ENCODE measurements at places on chromosomes 13 and 19. TPM values are rescaled to one million over a fixed set of nuclear protein-coding genes. Genes with fewer than 3 reads are reported as not detected.

DACH1 gene
- polyA plus RNA-seq: 2.9 TPM

NXNL1 gene
- polyA plus RNA-seq: 0.16 TPM

PALM gene
- polyA plus RNA-seq: 33.0 TPM

SKA3 gene
- 5.1 TPM for polyA plus RNA-seq

CBLC gene
- polyA plus RNA-seq: not detected

DNA sequence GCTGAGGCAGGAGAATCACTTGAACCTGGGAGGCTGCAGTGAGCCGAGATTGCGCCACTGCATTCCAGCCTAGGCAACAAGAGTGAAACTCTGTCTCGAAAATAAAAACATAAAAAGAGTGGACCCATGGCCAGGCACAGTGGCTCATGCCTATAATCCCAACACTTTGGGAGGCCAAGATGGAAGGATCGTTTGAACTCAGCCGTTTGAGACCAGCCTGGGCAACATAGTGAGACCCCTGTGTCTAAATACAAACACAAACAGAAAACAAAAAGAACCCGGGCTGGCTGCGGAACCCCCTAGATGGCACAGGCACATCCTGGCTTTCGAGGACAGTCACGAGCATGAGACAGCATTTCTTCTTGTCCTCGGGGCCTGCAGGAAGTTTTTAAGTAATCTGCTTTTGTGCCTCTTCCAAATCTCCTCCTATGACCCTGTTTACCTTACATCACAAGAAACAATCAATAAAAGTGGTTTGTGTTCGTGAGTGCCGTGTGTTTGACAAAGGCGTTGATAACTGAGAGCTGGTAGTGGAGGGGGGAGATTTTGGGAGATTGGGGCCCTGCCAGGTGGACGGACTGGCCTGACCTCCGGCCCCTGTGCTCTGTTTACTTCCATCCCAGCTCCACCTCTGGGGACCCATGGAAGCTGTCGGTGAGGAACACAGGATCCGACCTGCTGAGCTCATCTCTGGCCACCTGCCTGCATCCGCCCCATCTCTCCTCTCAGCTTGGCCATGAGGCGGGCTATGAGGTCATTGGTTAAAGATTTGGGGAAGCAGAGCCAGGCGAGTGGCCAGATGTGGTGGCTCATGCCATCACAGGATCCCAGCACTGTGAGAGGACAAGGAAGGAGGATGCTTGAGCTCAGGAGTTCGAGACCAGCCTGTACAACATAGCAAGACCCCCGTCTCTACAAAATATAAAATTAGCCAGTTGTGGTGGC is 5.9 kb upstream of the GDF15 start:
- H3K27me3 ChIP-seq: no peaks in the 10 kb centered on the region
- DNase-seq: peak; percentile 77
- H3K27ac ChIP-seq: no peak overlapping the region
- H3K36me3 ChIP-seq: no peaks in the 10 kb centered on the region

DNA sequence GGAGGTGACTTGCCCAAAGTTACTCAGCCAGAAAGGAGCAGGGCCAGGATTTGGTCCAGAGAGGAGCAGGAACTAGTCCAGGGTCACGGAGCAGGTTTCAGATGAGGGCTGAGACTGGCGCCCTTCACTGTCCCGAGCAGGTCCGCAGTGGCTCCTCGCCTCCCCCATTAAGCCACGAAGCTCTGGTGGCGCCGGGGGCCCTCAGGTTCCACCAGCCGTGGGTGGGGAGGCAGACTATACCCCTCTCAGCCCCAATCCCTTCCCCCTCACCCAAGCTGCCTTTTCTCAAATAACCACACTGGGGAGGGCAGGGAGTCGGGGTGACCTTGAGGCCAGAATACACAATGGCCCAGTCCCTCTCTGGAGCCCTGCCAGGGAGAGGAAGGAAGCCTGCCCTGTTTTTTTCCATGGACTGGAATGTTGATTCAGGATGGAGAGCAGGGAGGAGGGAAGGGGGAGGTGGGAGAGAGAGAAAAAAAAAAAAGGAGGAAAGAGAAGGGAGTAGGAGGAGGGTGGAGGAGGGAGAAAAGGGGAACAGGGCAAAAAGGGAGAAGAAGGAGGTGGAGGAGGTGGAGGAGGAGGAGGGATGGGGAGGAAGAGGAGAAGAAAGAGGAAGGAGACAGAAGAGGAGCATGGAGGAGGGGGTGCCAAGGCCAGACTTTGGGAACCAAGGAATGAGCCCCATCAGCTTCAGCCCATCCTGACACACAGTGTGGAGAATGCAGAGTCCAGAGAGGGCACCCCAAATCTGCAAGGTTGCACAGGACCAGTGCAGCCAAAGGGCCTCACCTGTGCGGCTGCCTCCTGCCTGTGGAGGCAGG is 19.7 kb downstream of the CEACAM16 start:
- H3K27me3 ChIP-seq: no peaks in the 10 kb centered on the region
- peak overlapping the region; percentile 15 for H3K4me3 ChIP-seq
- H3K4me1 ChIP-seq: peaks cover 18% of the 10 kb centered on the region
- no peaks in the 10 kb centered on the region for H3K36me3 ChIP-seq
- DNase-seq: peak; percentile 93

GRCh38 chr13:99722338-99722818 is 221.1 kb downstream of the TM9SF2 start:
- H3K4me1 ChIP-seq: peaks cover 7% of the 10 kb centered on the region
- H3K36me3 ChIP-seq: no peaks in the 10 kb centered on the region
- no peak for DNase-seq
- H3K4me3 ChIP-seq: no peak overlapping the region
- H3K27me3 ChIP-seq: no peaks in the 10 kb centered on the region

DNA sequence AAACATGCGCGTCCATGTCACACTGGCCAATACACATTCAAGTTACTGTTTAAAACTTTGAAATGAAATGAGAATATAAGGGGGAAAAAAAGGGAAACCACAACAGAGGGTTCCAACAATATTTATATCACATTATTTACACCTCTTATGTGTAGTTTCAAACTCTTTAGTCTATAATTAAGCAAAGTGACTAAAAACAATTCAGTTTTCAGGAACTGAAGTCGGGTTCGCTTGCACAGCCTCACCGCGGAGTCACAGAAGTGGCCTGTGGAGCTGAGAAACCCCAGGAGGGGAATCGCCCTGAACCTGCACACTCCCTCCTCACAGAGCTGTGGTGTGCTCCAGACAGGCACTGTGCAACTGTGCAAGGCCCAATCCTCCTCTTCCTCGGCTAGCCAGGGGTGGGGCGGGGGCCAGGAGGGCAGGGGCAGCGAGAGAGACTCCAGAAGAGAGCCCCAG is 75.9 kb downstream of the STK24 start:
- H3K4me3 ChIP-seq: no peak overlapping the region
- no peak overlapping the region for H3K27ac ChIP-seq
- no peak for DNase-seq

DNA sequence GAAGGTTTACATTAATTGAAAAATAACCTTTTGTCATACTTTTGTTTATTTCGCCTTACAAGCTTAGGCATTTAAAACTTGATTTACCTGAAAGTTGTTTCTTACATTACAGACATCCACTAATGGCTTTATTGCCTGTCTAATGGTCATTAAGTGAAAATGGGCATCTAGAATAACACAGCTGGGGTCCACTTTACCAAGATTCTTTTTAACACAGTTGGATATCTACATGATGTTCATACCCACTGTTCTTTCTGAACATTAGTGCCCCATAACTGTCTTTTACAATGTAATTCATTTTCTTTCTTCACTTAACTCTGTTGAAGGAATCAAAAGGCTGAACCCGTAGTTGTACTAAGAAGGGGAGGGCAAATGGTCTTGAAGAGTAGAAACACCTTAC is 19.8 kb upstream of the KLHL1 start:
- H3K36me3 ChIP-seq: no peaks in the 10 kb centered on the region
- H3K4me1 ChIP-seq: peaks cover 3% of the 10 kb centered on the region
- no peak overlapping the region for H3K27ac ChIP-seq
- no peak for DNase-seq

DNA sequence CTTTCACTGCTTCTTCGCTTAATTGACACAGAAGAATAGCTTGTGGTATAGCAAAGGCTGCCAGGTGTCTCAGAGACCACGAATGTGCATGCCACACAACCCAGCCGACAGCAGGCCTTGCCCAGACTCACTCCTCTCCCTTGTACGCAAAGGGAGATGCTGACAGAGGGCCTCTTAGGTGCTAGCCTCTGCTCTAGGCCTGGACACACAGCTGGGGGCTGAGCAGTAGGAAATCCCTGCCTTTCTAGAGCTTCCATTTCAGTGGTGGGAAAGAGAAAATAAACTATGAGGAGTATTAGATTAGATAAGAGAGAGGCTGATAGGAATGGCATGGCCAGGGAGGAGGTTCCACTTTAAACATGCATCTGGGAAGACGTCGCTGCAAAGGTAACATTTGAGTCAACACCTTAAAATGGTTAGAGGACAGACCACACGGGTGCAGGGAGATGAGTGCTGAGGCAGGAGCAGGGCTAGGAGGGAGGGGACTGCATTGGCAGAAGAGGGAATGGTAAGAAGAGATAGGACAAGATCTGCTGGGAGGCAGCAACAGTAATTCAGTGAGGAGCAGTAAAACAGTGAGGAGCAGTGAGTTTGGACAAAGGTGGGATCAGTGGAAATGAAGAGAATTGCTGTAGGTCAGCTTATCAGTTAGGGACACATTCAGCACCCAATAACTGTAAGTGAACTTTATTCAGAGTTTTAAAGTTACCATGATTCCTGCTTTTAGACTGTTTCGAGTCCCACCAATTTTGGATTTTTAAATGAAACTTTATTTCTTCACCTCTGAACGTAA is 100.0 kb downstream of the RNF17 start:
- no peak for DNase-seq
- no peaks in the 10 kb centered on the region for H3K36me3 ChIP-seq
- H3K4me1 ChIP-seq: no peaks in the 10 kb centered on the region

DNA sequence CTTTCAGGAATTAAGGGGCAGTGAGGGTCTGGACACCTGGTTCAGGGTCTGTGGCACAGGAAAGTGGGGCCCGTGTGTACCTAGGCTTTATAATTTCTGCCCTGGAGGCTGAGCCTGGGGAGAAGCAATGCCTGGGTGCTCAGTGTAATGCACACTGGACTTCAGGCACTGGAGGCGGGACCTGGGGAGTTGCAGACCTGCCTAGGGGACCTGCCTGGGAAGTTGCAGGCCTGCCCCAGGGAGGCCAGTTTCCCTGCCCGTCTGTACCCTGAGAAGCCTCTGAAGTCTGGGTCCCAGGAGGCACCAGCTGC is 2.5 kb upstream of the TMEM59L start:
- H3K4me3 ChIP-seq: no peak overlapping the region
- H3K27ac ChIP-seq: no peak overlapping the region
- H3K36me3 ChIP-seq: no peaks in the 10 kb centered on the region
- peaks cover 97% of the 10 kb centered on the region for H3K27me3 ChIP-seq
- H3K4me1 ChIP-seq: peaks cover 15% of the 10 kb centered on the region

GRCh38 chr19:54439174-54439851 is 9.7 kb upstream of the LENG8 start:
- H3K36me3 ChIP-seq: no peaks in the 10 kb centered on the region
- H3K27ac ChIP-seq: no peak overlapping the region
- H3K4me3 ChIP-seq: no peak overlapping the region
- H3K4me1 ChIP-seq: peaks cover 9% of the 10 kb centered on the region
- H3K27me3 ChIP-seq: no peaks in the 10 kb centered on the region

DNA sequence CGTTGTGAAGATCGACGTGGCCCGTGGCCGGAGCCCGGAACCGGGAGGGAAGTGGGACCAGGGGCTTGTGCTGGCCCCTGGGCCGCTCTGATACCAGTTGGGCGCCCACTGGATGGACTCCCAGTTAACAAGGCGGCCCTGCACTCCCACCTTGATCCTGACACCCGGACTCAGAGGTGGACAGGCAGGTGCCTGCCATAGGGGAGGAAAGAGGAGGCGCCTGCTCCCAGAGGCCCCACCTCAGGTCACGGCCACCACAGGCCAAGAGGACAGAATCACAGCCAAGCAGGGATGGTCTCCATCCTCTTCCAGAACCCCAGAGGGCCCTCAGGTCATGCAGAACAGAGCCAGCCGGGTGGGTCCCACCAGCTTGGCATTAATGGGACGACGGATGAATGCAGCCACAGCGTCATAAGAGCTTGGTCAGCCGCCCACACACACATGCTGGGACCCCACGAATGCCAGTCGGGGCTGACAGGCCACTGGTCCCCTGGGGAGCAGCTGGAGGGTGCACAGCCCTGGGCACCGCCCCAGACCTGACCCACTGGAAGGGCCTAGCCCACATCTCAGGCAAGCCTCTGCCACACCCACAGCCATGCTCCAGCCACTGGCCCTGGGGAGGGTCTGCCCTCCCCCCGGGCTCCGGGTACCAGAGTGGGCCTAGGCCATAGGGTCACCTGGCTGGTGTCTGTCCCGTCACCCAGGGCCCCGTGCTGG is 9.6 kb upstream of the KLF16 start:
- H3K27ac ChIP-seq: no peak overlapping the region
- H3K27me3 ChIP-seq: no peaks in the 10 kb centered on the region
- peaks cover 16% of the 10 kb centered on the region for H3K4me1 ChIP-seq
- H3K4me3 ChIP-seq: no peak overlapping the region
- no peak for DNase-seq

GRCh38 chr19:42323852-42324654 is 1.4 kb upstream of the MEGF8 start:
- H3K27ac ChIP-seq: no peak overlapping the region
- H3K27me3 ChIP-seq: peaks cover 53% of the 10 kb centered on the region
- no peak for DNase-seq
- peaks cover 8% of the 10 kb centered on the region for H3K4me1 ChIP-seq

DNA sequence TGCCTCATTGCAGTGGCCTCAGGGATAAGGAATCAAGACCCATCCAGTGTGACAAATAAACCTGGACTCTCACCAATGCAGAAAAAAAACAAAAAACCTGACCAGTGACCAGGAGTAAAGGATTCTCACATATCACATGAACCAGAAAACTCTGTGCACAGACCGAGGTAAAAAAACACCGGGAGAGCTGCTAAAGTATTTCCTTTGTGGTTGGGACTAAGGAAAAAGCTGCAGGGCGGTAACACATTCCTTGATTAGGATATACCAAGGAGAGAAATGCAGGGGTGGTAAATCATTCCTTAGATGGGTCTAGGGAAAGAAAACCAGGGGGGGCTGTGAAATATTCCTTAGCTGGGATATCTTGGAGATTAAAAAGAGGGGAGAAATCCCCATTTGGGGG is 64.8 kb upstream of the ZNF85 start:
- H3K36me3 ChIP-seq: no peaks in the 10 kb centered on the region
- DNase-seq: no peak
- no peak overlapping the region for H3K27ac ChIP-seq
- H3K27me3 ChIP-seq: no peaks in the 10 kb centered on the region
- H3K4me1 ChIP-seq: no peaks in the 10 kb centered on the region
- no peak overlapping the region for H3K4me3 ChIP-seq

- peak; percentile 63 for DNase-seq
- peaks cover 21% of the 10 kb centered on the region for H3K27me3 ChIP-seq
- H3K36me3 ChIP-seq: no peaks in the 10 kb centered on the region
These were observed 6.9 kb downstream of the UPK1A start for GRCh38 chr19:35673121-35673804.

DNA sequence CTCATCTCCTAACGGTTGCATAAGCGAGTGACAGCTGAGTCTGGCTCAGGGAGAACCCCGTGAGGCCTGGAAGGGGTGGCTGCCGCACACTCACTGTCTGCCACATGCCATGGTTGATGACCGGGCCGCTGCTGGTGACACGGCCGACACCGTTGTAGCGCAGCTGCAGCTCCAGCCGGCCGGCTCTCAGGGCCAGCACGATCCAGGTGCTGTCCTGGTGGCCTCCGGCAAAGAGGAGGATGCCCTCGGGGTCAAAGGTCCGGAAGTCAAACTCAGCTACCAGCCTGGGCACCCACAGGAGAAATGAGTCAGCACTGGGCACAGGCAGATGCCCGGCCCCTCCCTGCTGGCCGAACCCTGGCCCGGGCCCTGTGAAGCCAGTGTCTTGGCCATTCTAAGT is 31.7 kb downstream of the GAS6 start:
- H3K4me1 ChIP-seq: peaks cover 4% of the 10 kb centered on the region
- DNase-seq: no peak
- no peaks in the 10 kb centered on the region for H3K27me3 ChIP-seq
- H3K27ac ChIP-seq: no peak overlapping the region
- H3K36me3 ChIP-seq: no peaks in the 10 kb centered on the region
- H3K4me3 ChIP-seq: no peak overlapping the region

Data from cardiac muscle cell (in vitro differentiated cells and primary cell).